H1 (cell line): ENCODE measurements at places on chromosomes 7 and 10.

DNA sequence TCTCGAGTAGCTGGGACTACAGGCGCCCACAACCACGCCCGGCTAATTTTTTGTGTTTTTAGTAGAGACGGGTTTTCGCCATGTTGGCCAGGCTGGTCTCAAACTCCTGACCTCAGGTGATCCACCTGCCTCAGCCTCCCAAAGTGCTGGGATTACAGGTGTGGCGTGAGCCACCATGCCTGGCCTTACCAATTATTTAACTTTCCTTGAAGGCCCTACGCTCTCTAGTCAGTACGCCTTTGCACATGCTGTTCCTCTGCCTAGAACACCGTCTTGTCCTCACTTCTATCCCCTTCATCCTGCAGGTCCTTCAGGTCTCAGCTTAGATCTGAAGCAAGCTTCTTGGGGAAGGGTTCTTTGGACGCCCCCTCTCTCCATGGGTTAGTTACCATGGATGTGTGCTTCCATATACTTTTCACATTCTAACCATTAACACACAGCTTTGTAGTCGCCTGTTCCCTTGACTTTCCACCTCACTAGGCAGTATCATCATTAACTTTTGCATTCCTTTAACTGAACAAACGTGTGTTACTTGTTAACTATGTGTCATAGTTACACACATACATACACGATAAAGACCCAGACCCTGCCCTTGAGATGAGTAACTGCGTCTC lies 592 bp upstream of the ATP6V1F start:
- no peak for DNase-seq

GRCh38 chr10:113692271-113692670 lies 12.6 kb downstream of the CASP7 start:
- no peak for DNase-seq

DNA sequence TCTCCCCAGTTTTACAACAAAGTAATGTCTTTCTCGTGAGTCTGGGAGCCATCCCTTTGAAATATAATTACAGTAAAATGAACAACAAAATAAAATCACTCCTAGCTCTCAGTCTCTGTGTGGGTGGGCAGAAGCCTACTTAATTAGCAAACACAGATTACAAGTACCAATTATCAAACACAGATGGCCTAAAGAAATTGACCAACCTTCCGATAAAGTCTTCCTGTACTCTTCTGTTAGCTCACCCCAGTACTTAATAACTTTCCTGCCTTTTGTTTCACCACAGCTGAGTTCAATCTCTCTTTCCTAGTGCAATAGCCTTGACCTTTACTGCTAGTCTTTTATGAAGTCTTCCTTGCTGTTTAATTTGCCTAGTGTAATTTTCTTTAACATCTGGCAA lies 719.2 kb upstream of the MBL2 start:
- DNase-seq, result no peak

GRCh38 chr7:151566897-151567320 lies 47.2 kb upstream of the RHEB start:
- no peak for DNase-seq

DNA sequence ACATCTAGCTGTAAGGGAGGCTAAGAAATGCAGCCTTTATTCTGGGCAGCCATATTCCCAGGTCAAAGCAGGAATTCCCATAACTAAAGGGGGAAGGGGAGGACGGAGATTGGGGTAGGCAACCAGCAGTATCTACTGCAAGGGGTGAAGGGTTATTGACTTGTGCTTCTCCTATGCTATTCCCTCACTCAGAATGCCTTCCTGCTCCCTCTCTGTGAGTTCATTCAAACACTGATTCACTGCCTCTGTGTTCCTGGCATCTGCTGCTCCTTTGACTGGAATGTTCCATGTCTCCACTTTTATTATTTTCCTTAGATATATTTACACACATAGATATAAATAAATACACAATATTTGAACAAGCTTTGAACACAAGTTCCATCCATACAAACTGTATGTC lies 11.1 kb downstream of the HTR7 start:
- no peak for DNase-seq

DNA sequence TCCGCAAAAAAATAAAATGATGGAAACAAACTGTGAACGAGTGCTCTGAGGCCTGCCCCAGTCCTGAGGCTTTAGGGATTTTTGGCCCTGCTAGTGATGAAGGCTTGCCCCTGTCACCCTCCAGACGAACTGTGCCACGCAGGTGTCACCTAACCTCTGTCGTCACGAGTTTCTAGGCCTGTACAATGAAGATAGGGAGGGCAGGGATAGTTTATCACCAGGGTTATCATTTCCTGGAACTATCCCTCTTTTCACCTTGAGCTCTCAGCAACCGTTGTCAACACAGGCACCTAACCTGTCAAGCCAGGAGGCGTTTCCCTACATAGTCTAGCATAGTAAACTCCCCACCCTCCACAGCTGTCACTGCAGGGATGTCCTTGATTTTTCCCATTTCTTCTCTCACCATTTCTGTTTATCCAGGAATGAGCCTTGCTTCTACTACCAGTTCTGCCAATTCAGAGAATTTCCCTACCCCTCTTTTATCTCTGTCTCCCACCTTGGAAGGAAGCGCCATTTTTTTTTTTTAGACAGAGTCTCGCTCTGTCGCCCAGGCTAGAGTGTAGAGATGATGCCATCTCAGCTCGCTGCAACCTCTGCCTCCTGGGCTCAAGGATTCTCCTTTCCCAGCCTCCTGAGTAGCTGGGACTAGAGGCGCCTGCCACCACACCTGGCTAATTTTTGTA lies 2.2 kb upstream of the ACHE start:
- no peak for DNase-seq

DNA sequence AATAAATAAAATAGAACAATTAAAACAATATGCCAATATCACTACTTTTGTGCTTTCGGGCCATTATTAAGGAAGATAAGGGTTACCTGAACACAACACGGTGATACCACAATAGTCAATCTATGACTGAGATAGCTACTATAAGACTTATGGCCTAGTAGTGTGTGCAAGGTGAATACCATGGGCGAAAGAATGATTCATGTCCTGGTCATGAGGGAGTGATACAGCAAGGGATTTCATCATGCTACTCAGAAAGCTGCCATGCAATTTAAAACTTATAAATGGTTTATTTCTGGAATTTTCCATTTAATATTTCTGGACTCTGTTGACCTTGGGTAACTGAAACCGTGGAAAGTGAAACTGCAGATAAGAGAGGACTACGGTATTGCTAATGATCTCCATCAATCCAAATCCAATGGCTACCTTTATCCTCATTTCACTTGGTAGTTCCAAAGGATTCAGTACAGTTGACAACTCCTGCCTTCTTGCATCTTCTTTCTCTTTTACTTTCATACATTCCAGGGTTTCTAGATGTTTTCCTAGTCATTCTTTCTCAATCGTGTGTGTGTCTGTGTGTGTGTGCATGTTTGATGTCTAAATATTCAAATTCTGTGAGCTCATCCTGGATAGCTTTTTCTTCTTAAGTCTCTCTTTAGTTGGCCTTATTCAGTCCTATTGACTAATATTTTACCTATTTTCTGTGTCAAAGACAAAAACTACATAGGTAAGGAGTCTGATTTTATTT lies 100.5 kb upstream of the MAGI2 start:
- no peak for DNase-seq

DNA sequence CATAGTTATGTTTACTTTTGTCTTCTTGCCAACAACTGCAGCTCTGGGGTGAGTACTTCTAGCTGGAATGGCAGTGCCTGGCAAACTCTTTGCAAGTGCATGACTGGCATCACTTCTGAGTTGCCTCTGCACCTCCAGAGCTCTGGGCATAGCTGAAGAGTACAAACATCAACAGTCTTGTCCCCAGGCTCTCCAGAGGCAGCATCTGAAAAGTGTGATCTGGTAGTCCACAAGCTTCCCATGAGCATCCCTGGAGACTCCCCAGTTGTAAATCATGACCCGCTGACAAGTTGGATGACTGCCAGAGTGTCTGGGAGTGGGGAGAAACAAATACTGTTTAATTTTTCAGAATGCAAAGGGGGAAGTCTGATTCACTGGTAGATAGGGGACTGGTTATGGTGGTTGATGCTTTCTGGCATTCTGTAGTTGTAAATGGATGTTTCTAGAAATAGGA lies 138.9 kb upstream of the CDK13 start:
- DNase-seq, result no peak
